ENCODE measurements at places on chromosomes 1 and 21.

DNA sequence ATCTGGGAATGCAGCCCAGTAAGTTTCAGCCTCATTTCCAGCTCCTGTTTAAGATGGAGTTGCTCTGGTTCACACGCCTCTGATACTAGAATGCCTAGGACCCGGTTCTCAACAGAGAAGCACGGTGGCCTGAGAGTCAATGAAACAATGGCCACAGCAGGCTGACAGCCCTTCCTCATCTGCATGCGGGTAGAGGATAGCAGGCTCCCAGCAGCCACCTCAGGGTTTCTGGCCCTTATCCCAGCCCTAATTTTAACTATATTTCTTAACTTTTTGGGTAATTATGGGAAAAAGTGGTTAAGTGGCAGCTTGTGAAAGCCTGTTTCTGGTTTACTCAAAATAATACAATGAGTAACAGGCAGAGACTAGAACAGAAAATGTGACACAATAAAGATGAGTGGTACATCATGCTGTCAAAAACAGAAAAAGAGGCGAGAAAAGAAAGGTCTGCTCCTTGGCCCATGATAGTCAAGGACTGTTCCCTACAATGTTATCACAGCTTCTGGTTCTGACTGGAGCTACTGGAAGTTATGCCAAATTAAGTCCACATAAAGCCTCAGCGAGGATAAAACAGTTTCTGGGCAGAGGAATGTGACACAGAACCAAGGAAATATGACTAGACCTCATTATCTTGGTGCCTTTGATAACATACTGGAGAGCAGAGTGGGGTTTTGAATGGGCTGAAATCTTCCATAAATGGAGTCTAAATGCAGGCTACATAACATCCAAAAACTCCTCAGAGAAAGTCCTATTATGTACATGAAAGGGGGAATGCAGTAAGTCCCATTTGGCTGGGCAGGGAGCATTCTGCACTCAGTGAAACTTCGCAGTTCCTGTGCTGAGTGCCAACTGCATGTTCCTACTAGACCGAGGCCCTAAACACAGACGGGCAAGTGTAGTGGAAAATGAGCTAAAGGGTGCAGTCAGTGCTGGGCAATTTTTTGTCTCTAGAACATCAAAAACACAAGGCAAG lies 92.1 kb downstream of the NIBAN1 start:
- DNase-seq, result no peak

- DNase-seq, result peak; percentile 69
Observed at GRCh38 chr1:234960722-234961455, 167.7 kb downstream of the TOMM20 start.

DNA sequence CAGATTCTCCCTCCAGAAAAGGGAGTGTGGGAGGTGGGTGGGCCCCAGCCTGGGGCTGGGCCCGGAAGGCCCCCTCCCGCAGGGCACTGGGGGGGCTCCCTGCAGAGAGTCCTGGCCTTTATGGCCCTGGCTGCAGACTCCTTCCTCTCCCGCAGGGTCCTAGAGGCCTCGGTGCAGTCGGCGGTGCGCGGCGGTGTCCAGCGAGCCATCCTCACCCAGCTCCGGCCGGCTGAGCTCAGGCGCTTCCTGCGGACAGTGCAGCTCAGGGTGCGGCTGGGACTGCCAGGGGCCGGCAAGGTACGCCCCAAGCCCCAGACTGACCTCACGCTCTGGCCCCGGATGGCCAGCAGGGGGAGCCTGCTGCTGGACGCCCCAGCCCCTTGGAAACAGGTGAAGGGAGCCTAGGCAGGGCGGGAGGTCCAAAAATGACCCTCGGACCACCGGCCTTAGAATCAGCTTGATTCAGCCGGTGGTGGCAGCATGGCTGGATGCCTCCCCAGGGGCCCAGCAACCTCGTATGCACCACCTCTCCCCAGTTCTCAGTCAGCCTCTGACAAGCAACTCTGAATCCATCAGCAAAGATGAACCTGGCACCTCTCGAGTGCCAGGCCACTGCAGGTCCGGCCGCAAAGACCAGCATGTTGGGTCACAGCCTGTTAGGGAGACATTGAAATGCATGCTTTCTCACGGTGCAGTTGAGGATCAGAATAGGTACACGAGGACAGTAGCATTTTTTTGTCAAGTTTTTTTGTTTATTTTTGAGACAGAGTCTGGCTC lies 20.6 kb downstream of the MTHFR start:
- peak; percentile 63 for DNase-seq

DNA sequence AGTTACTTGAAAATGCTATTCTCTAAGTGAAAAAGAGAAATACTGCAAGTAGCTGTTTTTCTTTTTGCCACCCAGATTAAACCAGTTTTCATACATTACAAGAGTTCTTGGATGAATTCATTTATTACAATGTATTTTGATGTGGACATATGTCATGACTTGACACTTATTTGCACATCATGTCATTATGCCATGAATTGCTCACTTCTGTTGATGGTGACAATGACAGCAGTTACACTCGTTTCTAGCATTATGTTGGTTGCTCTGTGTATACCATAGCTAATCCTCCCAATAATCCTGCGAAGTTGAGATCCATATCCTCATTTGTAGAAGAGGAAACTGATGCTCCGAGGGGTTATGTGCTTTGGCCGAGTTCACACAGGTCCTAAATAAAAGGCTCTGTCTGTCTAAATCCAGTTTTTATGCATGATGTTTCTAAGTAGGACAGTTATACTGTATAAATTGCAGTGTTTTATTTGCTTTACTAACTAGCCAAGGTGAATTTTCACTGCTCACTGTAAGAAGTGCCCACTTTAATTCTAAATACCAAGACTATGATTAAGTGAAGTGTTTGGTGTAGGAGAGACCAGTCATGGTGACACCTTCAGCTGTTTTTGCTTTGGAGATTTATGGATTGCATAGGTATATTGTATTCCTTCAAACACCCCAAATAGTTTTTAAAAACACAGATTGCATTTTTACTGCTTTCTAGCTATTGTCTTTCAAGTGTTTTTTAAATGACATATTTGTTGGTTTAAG lies 56.7 kb downstream of the PRDM2 start:
- DNase-seq, result no peak

DNA sequence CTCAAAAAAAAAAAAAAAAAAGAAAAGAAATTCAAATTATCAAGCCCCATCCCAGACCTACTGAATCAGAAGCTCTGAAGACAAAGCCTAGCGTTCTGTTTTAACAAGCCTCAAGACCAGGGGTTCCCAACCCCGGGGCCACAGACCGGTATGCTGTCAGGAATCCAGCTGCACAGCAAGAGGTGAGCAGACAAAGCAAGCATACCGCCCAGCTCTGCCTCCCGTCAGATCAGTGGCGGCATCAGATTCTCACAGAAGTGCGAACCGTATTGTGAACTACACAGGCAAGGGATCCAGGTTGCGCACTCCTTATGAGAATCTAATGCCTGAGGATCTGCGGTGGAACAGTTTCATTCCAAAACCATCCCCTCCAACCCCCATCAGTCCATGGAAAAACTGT lies 57.8 kb upstream of the RASAL2 start:
- DNase-seq, result no peak

DNA sequence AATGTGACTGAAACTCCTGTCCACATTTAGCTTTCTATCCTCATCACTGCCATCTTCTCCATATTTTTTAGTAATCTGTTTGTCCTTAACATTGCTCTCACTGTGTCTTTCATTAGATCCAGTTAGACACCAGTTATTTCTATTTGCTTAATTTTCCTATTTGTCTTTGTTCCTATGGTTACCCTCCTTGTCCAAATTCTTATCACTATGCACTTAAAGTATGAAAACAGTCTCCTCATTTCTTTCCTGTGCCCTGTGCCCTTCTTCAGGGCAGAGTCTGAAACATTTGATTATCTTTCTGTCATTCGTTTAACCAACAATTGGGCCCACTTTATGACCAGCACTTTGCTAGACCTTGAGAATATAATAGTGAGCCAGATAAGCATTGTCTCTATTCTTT lies 64.2 kb downstream of the SLC30A7 start:
- DNase-seq, result no peak

GRCh38 chr1:30422251-30422650 lies 301.1 kb downstream of the MATN1 start:
- DNase-seq, result no peak

DNA sequence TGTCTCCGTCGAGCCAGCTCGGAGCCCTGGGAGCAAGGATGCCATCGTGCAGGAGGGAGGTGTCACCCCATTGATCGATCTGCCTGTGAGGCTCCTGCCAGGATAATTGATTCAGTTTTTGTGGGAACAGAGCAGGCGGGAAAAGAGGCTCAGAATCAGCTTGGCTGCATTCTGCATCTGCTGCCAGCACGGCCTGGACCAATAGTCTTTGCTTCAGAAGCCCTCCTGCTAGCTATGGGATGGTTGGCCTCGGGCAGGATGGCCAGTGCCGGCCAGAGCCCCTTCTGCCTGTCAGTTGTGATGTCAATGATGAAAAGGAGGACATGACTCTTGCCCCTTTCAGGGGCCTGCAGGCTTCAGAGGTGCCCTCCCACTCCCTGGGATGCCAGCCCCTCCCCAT lies 39.6 kb downstream of the PTPRF start:
- no peak for DNase-seq

GRCh38 chr1:150017206-150017750 lies 6.8 kb upstream of the OTUD7B start:
- DNase-seq, result no peak

GRCh38 chr1:117674521-117675400 lies 68.9 kb downstream of the TENT5C start:
- DNase-seq, result peak; percentile 22

GRCh38 chr21:45080639-45081414 lies 6.4 kb downstream of the ADARB1 start:
- no peak for DNase-seq

- no peak for DNase-seq
Observed at GRCh38 chr1:32487182-32487581, 22.3 kb downstream of the ZBTB8B start.

- DNase-seq, result no peak
Observed at GRCh38 chr1:6477039-6477820, 11.3 kb upstream of the TNFRSF25 start.

GRCh38 chr1:194477908-194478307 lies 1291.5 kb upstream of the B3GALT2 start:
- DNase-seq, result no peak

- peak; percentile 33 for DNase-seq
Observed at GRCh38 chr1:236516929-236517704, 6.7 kb upstream of the LGALS8 start.

GRCh38 chr1:37879865-37880264 lies 20.5 kb upstream of the MTF1 start:
- DNase-seq, result no peak

DNA sequence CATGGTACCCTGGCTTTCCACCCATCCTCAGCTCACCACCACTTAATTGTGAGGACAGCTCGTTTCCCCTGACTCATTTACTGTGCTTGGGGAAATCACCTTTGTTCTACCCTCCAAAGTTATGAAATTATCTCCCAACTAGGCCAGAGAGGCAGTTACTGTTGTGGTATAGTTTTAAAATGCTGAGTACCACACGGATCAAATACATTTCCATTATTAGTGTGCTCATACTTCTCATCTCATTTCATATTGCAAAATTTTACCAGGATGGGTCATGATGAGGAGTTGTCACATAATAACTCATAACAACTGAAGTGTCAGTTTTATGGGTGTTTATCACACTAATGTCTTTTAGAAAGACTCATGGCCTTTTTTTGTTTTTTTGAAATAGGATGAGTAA lies 9.2 kb upstream of the OR2B11 start:
- DNase-seq, result no peak

DNA sequence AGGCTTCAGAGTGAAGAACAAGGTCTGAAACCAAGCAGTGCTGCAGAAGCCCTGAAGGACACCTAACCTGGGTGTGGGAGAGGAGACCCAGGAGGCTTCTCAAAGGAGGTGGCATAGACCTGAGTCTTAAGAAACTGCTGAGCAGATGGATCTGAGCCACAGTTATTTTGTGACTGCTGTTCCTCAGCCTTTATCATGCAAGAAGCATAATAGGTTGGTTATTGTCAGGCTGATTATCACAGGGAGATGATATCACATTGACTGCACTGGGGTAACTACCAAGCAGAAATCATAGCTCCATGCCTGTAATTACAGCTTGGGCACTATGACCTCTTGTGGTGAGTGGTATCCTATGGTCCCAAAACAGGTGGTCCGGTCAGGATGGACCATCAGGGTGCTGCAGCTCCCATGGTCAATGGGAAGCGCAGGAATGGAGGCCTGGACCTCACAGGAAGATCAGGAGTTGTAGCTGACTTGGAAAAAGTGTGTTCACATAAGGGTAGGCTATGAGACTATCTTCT lies 11.5 kb upstream of the ATP2B4 start:
- DNase-seq, result no peak

DNA sequence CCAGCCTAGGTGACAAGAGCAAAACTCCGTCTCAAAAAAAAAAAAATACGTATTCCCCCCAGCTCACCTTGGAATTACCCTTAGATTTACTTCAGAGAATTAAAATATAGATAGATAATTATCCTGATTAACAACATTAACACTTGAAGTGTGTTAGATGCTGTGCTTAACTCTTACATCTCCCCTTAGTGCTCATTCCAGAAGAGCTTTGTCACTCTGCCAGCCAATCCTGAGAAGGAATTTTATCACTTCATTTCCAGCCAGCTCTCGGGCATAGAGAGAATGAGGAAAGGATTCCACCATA lies 1.6 kb upstream of the SHC1 start:
- no peak for DNase-seq

GRCh38 chr1:110519125-110519810 lies at the start of gene KCNA10:
KCNA10 (minus strand) TSS chr1:110519175; CDS start chr1:110518787, 388 bp downstream.
- no peak for DNase-seq

DNA sequence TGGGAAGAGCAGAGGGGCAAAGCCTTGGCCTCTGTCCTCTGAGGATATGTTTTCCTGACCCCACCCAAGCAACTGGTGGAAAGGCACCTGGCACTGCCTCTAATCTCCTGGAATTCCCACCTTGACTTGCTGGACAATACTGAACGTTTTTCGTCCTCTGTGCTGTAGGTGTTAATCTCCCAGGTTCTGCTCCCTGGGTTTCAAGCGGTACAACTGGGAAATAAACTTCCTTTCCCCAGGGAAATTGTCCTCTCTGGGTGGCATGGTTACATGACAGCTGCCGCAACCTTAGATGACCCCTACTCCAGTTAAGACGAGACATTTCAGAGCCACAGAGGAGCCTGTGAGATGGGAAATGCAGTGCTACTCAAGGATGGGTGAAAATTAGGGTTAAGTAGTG lies 57.3 kb upstream of the BCAR3 start:
- DNase-seq, result no peak

- DNase-seq, result no peak
Observed at GRCh38 chr1:213067352-213067751, 16.3 kb downstream of the RPS6KC1 start.

DNA sequence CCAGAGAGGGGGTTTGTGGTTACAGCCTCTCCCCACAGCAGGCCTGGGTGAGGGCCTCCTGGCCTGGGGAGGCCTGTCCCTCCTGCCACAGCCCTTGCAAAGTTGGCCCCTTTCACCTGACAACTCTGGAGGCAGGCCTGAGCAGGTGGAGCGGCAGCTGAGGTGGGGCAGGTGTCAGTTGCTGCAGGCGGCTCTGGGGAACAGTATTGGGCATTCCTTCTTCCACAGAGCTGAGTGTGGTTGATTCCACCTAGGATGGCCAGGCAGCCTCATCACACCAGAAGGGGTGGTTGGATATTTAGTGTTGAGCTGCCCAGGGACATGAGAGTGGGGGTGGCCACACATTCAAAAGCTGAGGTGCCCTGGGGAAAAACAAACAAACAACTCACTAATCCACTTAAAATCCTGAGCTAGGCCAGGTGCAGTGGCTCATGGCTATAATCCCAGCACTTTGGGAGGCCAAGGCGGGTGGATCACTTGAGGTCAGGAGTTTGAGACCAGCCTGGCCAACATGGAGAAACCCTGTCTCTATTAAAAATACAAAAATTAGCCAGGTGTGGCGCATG lies 31.1 kb downstream of the PIGP start:
- no peak for DNase-seq
